Non-pigmented ciliary epithelial cell (primary cell): ENCODE measurements at places on chromosomes 2 and 18.

- no peak for DNase-seq
These were observed 57.5 kb downstream of the CXCR4 start for GRCh38 chr2:136060416-136060815.

GRCh38 chr2:204010628-204011560 is 74.3 kb downstream of the ICOS start:
- no peak for DNase-seq

GRCh38 chr2:98348066-98348561 is 1.9 kb downstream of the CNGA3 start:
- no peak for DNase-seq

- DNase-seq: no peak
These were observed 851.6 kb upstream of the CDH2 start for GRCh38 chr18:29028560-29028959.

GRCh38 chr2:71720596-71721361 is 267.4 kb downstream of the DYSF start:
- no peak for DNase-seq

- DNase-seq: no peak
These were observed 12.7 kb upstream of the CABLES1 start for GRCh38 chr18:23122334-23123229.

DNA sequence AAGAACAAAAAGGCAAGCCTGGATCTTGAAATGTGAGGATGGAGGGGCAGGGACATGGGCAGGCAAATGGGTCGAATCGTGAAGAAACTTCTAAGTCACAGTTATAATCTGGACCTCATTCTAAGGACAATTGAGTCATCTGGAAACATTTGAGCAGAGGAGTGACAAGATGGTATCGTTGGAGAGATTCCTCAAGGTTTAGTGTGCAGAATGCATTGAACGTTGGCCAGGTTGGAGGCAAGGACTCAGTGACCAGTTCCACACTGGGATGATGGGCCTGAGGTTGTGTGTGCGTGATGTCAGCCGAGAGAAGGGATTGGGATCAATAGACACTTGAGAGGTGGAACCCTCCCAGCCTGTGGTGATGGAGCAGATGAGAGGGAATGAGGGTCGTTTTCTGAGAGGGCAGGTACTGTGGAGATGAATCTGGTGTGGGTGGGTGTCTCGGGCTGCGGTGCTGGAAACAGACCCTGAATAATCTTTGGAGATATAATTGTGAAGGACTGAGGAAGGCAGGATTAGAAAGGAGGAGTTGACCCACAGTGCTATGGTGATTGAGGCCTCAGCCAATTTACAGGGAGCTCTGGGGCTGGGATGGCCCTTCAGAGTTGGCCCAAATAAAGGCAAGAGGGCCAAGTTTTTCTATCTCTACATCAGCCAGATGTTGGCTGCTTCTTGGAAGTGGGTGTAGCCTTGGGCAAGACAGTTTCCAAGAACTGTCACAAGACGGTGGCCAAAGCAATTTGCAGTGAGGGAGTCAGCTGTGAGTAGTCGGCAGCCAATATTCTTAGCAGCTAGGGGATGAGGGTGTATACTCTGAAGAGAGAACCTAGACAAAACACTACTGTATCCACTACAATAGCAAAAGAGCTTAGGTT is 5.8 kb upstream of the ZNF532 start:
- DNase-seq: no peak

GRCh38 chr2:114699423-114699944 is 257.0 kb downstream of the DPP10 start:
- no peak for DNase-seq

DNA sequence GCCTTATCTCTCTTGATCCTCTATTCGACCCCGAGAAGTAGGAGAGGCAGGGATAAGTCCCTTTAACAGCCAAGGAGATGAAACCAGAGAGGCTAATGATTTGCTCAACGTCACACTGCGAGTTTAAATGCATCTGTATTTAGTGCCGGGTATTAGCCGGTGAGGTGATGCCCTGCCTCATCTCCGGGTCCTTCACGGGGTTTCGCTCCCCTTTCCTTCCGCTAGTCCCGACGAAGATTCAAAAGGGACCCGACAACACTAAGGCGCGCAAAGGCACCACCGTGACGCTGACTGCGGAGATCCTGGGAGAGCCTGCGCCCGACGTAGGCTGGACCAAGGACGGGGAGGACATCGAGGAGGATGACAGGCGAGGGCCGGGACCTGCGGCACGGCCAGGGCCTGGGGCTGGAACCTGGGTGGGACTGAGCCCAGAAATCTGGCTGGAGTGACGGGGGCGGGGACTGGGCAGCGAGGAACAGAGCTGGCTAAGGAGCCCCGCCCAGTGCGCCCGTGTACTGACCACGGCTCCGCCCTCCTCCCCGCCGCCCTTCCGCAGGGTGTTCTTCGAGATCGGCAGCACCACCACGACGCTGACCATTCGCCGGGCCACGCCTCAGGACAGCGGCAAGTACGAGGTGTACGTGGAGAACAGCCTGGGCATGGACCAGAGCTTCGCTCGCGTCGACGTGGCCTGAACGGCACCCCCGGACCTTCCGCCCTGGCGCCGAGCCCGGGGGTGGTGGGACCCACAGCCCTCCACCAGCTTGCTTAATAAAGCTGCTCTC is 1.0 kb upstream of the GMPPA start:
- DNase-seq: no peak

DNA sequence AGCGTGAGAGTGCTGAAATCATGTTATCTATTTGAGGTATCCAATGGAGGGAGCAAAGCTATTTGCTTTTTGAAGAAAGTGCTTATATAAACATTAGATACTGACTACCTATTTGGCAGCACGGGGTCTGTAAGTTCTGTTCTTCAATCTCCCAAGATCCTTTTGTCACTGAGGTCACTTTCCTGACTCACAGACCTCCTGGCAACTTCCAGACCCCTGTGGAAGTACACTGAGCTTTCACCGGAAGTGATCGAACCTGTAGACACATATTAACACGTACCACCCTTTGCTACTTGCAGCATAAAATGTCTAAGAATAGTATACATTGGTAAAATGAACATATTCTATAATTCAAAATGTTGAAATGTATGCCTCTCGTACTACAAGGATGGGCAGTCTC is 452.6 kb upstream of the ST6GAL2 start:
- DNase-seq: no peak

GRCh38 chr2:157258520-157259326 is 1.2 kb downstream of the GALNT5 start:
- no peak for DNase-seq

GRCh38 chr2:179443180-179443579 is 178.5 kb upstream of the SESTD1 start:
- no peak for DNase-seq

DNA sequence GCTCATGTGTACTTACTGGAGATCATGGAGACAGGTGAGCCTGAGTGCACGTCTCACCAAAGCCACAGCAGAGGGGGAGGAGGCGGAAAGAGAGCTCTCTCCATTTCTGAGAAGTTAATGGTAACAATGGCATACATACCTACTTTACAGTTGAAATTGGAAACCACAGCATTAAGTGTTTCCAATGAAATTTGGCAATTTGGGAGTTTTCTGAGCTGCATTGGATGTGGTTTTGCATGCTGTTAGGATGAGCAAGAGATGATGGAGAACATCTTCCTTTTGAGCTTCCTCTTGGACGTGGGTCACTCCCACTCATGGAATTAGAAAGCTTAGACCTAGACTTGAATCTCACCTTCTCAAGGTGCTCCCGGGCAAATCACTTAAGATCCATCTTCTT is 25.5 kb upstream of the IL37 start:
- no peak for DNase-seq

- no peak for DNase-seq
These were observed 557.1 kb downstream of the TNS1 start for GRCh38 chr2:217445723-217446122.

DNA sequence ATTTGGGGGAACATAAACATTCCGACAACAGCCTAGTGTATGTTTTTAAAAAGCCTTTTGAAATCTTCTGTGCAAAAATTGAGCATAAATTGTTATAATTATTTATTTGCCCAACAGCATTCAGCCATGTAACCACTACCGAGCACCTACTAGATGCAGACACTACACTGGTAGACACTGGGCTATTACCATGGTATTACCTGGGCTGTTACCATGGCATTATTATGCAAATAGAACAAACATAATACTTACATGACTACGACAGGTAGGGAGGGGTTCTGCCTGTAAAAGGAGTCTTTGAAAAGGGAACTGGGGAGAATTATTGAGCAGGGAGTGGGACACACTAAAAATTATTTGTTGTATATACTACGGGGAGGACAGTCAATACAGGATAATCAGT is 116.4 kb downstream of the MREG start:
- no peak for DNase-seq

GRCh38 chr2:23114299-23114698 is 270.7 kb upstream of the KLHL29 start:
- DNase-seq: no peak

DNA sequence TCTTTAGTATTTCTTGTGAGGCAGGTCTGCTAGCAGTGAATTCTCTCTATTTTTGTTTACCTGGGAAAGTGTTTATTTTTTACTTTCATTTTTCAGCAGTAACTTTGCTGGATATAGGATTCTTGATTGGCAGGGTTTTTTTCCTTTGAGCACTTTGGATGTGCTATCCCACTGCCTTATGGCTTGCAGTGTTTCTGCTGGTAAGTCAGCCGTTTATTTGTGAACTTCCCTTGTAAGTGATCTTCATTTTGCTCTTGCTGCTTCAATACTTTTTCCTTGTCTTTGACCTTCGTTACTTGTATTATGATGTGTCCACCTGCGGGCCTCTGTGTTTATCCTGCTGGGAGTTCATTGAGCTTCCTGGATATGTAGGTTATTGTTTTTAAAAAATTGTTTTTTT is 54.7 kb downstream of the SLC66A2 start:
- DNase-seq: no peak

- DNase-seq: no peak
These were observed 27.7 kb downstream of the POLE4 start for GRCh38 chr2:74985978-74986609.

DNA sequence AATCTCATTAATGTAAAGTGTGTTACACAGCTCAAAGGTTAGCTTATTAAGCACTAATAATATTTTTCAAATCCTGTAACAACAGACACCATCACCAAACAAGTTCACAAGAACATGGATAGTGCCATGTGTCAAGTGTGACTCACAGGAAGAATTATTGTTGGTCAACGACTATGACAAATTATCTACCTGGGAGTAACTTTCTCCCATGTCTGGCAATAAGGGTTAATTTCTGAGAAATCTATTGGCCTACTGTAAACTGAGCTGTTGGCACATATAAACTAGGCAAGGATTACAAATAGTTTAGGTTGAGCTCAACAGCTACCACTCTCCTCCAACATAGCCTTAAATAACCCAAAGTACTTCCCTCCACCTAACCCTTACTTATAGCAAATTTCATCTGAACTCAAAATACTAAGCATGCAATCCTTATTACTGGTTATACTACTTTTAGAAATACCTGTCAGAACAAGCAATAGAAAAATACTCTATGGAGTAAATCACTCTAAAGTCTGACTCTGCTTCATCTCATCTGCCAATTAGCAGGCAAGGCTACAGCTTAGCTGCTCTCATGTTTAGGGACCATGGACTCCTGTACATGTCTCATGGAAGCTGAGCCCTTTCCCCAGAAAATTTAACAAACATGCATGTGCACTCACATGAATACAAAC is 223.0 kb downstream of the NBAS start:
- no peak for DNase-seq

GRCh38 chr18:79432376-79433120 is 36.8 kb downstream of the NFATC1 start:
- DNase-seq: no peak

GRCh38 chr18:69490813-69491212 is 90.1 kb downstream of the DOK6 start:
- peak; percentile 20 for DNase-seq

GRCh38 chr2:38723173-38723572 is 28.0 kb downstream of the SRSF7 start:
- DNase-seq: no peak

GRCh38 chr2:127321303-127321702 is 27.4 kb upstream of the ERCC3 start:
- no peak for DNase-seq

GRCh38 chr18:23933407-23933806 is 81.1 kb upstream of the TTC39C start:
- DNase-seq: no peak

GRCh38 chr18:10197097-10197496 is 257.3 kb upstream of the APCDD1 start:
- DNase-seq: no peak

DNA sequence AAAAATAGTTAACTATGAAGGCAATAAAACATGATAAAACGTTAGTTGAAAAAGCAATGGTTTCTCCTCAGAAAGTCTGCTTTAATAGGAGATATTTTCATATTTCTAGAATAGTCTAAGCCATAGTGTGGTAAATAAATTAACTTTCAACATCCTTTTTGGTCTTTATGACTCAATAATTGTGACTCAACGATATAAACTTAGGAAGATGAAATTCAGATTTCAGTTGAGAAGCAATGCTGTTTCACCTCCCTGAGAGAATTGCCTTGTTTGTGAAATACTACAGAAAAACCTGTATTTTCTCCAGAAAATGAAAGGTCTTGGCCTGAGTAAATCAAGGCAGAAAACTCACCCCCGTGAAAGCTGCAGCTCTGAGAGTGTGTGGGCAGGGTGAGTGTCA is 166.9 kb downstream of the ETAA1 start:
- DNase-seq: no peak
